ENCODE measurements at places on chromosomes 2 and 18. TPM values are rescaled to one million over a fixed set of nuclear protein-coding genes. Genes with fewer than 3 reads are reported as not detected.

Gene FAP
- 1.1 TPM for total RNA-seq

Gene SGO2
- total RNA-seq: 0.42 TPM

Gene MC2R
- not detected for total RNA-seq

Gene CD226
- 0.92 TPM for total RNA-seq

Gene POU3F3
- total RNA-seq: not detected

Gene RNF181
- 56.8 TPM for total RNA-seq

Gene CCDC142
- 4.9 TPM for total RNA-seq

Gene CAPN14
- total RNA-seq: not detected

Gene CHN1
- 2.3 TPM for total RNA-seq

Gene ROCK1
- total RNA-seq: 17.3 TPM

Gene WNT10A
- total RNA-seq: 1.5 TPM

Gene CDH19
- total RNA-seq: 0.20 TPM

Gene FOXI3
- not detected for total RNA-seq

Gene PRKAG3
- not detected for total RNA-seq

Gene LONRF2
- 7.1 TPM for total RNA-seq

Gene RAB27B
- total RNA-seq: 5.8 TPM

Gene CERKL
- 0.47 TPM for total RNA-seq

Gene HTR2B
- 0.78 TPM for total RNA-seq

Gene FAM124B
- total RNA-seq: 0.46 TPM

Gene IL18RAP
- 0.19 TPM for total RNA-seq

Data from pancreas (tissue), 10 donors.